Endothelial cell (in vitro differentiated cells): ENCODE measurements at places on chromosomes 5 and 9. TPM values are rescaled to one million over a fixed set of nuclear protein-coding genes. Genes with fewer than 3 reads are reported as not detected.

Gene CAMK2A
- total RNA-seq, result 1.1 TPM

Gene LOX
- 0.23 TPM for total RNA-seq

Gene COL15A1
- 24.0 TPM for total RNA-seq

Gene ZNG1C
- 15.2 TPM for total RNA-seq

Gene CDH18
- total RNA-seq, result 0.33 TPM

Gene PCDHGB5
- total RNA-seq, result 5.5 TPM

Gene OR1J2
- total RNA-seq, result not detected

Gene SPARC
- total RNA-seq, result 1,214 TPM

DNA sequence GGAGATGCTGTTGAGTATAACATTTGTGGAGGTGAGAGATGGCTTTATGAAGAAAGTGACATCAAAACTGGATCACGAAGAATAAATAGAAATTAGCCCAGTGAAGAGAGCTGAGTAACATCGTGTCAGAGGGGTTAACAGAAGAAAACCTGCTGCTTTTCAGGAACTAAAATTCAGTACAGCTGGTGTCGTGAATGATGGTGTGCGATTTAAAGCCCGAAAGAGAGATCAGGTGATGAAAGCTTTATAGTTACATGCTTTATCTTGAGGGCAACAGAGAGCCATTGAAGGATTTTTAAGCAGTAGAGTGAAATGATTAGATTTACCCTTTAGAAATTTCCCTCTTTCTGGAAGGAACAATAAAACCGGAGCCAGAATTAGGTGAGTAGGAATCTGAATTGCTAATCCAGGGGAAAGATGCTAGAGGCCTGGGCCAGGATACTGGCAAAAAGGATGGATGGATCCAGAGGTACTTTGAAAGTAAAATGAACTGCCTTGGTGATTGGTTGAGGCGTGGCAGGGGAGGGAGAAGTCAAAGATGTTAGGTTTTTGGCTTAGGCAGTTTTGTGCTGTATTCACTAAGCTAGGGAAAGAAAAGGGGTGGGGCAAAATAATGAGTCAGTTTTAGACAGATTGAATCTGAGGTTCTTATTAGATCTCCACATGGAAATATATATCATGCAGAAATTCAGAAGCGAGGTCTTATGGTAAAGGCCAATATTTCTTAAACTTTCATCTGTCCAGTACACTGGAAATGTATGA is 3.4 kb downstream of the LRRC70 start:
- no peak for DNase-seq
- H3K36me3 ChIP-seq, result peaks cover 9% of the 10 kb centered on the region
- peaks cover 57% of the 10 kb centered on the region for H3K4me1 ChIP-seq
- peaks cover 3% of the 10 kb centered on the region for H3K27me3 ChIP-seq

GRCh38 chr9:14317667-14318320 is 3.9 kb upstream of the NFIB start:
- peaks cover 23% of the 10 kb centered on the region for H3K36me3 ChIP-seq
- H3K4me1 ChIP-seq, result peaks cover 60% of the 10 kb centered on the region
- H3K27me3 ChIP-seq, result peaks cover 38% of the 10 kb centered on the region

- H3K4me3 ChIP-seq, result no peak overlapping the region
- peak overlapping the region; percentile 79 for H3K27ac ChIP-seq
- peaks cover 65% of the 10 kb centered on the region for H3K4me1 ChIP-seq
- H3K36me3 ChIP-seq, result no peaks in the 10 kb centered on the region
- H3K27me3 ChIP-seq, result peaks cover 9% of the 10 kb centered on the region
Observed at GRCh38 chr5:150593996-150594395, 46.5 kb upstream of the SYNPO start.

- no peak overlapping the region for H3K27ac ChIP-seq
- H3K4me1 ChIP-seq, result no peaks in the 10 kb centered on the region
- no peaks in the 10 kb centered on the region for H3K27me3 ChIP-seq
- peaks cover 40% of the 10 kb centered on the region for H3K36me3 ChIP-seq
- H3K4me3 ChIP-seq, result peak overlapping the region; percentile 47
Observed at GRCh38 chr5:172417983-172418630, 36.2 kb downstream of the SH3PXD2B start.

DNA sequence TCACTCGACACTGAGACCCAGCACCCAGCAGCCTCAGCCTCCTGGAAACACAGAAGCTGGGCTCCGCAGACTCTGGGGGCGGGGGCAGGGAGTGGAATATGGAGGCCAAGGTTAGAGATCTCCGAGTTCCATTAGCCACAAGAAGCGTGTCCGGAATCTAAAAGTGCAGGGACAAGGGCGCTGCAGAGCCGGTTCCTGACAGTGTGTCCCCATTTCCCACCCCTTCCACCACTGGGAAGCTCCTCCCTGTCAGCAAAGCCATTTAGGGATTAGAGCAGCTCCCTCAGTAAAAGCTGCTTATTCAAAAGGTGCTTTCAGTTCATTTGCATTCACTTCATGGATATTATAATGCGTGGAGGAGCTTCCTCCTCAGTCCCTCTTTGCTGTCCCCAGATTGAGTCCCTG is 74.1 kb upstream of the HSPA9 start:
- peaks cover 27% of the 10 kb centered on the region for H3K4me1 ChIP-seq
- no peak for DNase-seq
- peaks cover 2% of the 10 kb centered on the region for H3K27me3 ChIP-seq
- no peak overlapping the region for H3K4me3 ChIP-seq
- no peak overlapping the region for H3K27ac ChIP-seq

DNA sequence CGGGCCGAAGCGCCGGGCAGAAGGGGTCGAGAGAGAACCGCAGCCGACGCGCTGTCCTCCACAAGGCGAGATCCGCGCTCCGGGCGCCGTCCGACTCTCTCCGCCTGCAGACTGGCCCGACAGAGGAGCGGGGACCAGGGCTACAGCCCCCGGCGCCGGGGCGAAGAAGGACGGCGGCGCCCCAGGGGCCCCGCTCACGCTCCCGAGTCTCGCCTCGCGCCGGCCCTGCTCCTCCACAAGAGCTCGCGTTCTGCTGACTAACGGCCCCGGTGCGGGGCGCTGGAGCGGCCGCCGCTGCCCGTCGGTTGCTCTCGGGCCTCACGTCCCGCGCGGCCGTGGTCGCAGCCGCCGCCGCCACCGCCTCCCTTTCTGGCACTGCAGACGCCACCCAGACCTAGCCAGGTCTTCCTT is 338 bp downstream of the ABHD17B start:
- DNase-seq, result no peak
- peaks cover 11% of the 10 kb centered on the region for H3K27me3 ChIP-seq
- peak overlapping the region; percentile 97 for H3K27ac ChIP-seq
- peaks cover 44% of the 10 kb centered on the region for H3K4me1 ChIP-seq
- H3K36me3 ChIP-seq, result peaks cover 6% of the 10 kb centered on the region
- H3K4me3 ChIP-seq, result peak overlapping the region; percentile 100

DNA sequence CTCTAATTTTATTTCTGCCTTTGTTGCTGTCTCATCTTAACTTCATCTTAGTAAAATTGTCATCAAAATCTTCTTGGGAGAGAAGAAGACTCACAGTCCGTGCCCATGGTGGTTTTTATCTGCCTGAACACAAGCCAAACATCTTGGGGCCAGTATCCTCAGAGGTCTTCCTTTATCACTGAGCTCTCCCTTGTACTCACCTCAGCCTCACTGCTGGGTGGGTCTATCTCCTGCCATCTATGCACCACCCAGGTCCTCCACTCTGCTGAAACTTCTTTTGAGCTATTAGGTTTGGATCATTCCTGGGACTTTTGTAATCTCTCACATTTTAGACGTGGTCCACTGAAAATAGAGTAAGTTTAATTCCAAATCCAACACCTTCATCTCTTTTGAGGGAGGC is 116.3 kb upstream of the EPB41L4A start:
- H3K27me3 ChIP-seq, result no peaks in the 10 kb centered on the region
- no peak for DNase-seq
- no peak overlapping the region for H3K27ac ChIP-seq
- H3K36me3 ChIP-seq, result no peaks in the 10 kb centered on the region
- H3K4me1 ChIP-seq, result peaks cover 14% of the 10 kb centered on the region

- H3K27ac ChIP-seq, result no peak overlapping the region
- DNase-seq, result peak; percentile 74
- peaks cover 3% of the 10 kb centered on the region for H3K4me1 ChIP-seq
- H3K36me3 ChIP-seq, result peaks cover 29% of the 10 kb centered on the region
- H3K27me3 ChIP-seq, result peaks cover 15% of the 10 kb centered on the region
Observed at GRCh38 chr5:1468247-1468612, 23.0 kb upstream of the SLC6A3 start.

DNA sequence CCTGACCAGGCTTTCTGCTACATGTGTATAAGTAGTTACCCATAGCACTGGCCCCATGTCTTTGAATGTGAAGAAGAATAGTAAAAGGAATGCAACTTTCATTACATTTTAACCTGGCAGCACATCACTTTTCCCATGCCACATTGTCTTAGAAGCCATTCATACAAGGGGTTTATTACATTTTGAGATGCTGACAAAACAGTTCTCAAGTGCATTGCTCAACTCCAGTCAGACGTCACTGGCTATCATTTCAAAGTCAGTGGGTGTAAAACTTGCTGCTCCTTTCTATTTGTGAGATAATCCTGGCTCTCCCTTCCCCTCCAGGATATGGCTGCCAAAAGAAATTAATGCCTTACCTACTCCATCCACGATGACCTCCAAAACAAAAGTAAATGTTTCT is 97.0 kb upstream of the VCAN start:
- H3K36me3 ChIP-seq, result no peaks in the 10 kb centered on the region
- H3K4me3 ChIP-seq, result no peak overlapping the region
- DNase-seq, result no peak
- no peak overlapping the region for H3K27ac ChIP-seq
- H3K4me1 ChIP-seq, result no peaks in the 10 kb centered on the region

- DNase-seq, result no peak
- no peak overlapping the region for H3K27ac ChIP-seq
- no peaks in the 10 kb centered on the region for H3K36me3 ChIP-seq
- no peaks in the 10 kb centered on the region for H3K4me1 ChIP-seq
- no peaks in the 10 kb centered on the region for H3K27me3 ChIP-seq
Observed at GRCh38 chr5:89916131-89916530, 493.4 kb downstream of the CETN3 start.

DNA sequence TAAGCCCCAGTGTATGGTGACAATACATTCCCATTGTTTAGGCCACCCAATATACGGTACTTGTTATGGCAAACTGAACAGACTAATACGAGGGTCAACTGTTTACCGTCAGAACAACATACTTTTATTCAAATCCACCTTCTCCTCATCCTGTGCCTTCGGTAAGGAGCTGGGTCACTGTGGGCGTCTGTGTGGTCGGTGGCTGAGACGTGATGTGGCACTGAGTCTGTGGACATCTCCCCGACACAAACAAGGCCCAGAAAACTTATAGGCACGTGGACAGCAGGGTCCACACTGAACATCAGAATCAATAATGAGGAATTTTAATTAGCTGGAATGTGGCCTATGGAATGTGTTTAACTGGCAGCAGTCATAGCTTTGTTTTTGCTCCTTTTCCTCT is 154.3 kb upstream of the IRX2 start:
- H3K4me3 ChIP-seq, result no peak overlapping the region
- H3K36me3 ChIP-seq, result peaks cover 3% of the 10 kb centered on the region
- H3K4me1 ChIP-seq, result peaks cover 6% of the 10 kb centered on the region
- H3K27ac ChIP-seq, result no peak overlapping the region

DNA sequence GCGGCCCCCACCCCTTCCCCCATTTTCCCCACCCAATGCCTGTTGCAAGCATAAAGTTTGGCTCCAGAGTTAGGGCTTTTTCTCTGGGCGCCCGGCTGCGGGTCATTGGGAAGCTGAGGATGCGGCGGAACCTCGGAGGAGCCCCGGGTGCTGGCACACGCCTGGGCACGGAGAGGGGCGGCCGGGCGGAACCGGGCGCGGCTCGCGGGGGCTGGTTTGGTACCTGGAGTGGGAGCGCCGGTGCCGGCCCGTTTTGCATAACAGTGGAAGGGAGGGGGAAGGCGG is 1.2 kb downstream of the PPARGC1B start:
- no peaks in the 10 kb centered on the region for H3K36me3 ChIP-seq
- peaks cover 2% of the 10 kb centered on the region for H3K27me3 ChIP-seq
- H3K4me3 ChIP-seq, result peak overlapping the region; percentile 92
- H3K4me1 ChIP-seq, result peaks cover 18% of the 10 kb centered on the region
- DNase-seq, result no peak

DNA sequence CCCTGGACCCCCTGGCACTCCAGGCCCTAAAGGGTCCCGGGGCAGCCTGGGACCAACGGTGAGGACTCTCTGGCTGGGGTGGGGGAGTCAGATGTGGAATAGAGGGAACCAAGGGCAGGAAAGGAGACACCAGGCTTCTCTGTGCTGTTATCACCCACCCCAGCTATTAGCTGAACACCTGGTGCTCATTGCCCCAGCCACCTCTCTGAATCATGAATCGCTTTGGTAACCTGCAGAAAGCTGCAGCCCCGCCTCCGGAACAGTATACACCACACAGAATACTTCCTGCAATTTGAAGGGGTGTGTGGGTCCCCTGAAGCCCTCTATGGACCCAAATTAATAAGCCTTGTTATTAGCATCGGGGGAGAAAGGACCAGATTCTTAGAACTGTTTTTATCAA is 40.4 kb upstream of the ORM1 start:
- peaks cover 12% of the 10 kb centered on the region for H3K4me1 ChIP-seq
- no peak for DNase-seq
- no peak overlapping the region for H3K4me3 ChIP-seq
- no peak overlapping the region for H3K27ac ChIP-seq
- peaks cover 9% of the 10 kb centered on the region for H3K27me3 ChIP-seq

DNA sequence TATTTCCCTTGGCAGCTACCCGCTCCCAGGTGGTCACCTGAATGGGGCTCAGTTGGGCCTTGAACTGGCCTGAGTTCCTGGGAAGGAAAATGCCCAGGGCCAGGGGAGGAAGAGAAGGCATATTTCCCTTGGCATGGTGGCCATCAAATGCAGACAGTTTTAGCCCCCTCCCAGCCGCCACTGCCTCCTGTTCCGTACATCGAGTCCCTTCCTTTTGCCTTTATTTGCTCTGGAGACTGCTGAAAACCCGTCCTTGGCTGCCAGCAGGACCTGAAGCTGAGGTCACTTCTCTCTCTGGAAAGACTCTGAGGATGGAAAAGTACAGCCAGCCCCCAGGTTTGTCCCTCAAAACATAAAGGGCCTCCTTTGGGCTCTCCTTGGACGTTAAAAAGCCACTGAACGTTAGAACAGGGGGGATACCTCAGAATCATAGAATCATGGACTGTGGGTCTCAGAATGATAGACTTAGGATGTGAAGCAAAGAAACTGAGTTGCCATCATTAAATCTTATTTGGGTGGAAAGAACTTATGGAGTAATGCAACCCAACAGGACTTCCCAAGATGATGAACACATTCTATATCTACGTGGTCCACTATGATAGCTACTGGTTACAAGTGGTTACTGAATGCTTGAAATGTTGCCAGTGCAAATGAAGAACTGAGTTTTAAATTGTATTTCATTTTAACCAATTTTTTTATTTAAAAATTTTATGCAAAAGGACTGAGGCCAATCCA is 7.1 kb downstream of the SPARC start:
- H3K4me1 ChIP-seq, result peaks cover 75% of the 10 kb centered on the region
- H3K27me3 ChIP-seq, result peaks cover 11% of the 10 kb centered on the region
- H3K27ac ChIP-seq, result peak overlapping the region; percentile 9
- peaks cover 8% of the 10 kb centered on the region for H3K36me3 ChIP-seq

- peak overlapping the region; percentile 74 for H3K27ac ChIP-seq
- peaks cover 24% of the 10 kb centered on the region for H3K27me3 ChIP-seq
- peaks cover 71% of the 10 kb centered on the region for H3K4me1 ChIP-seq
- peak overlapping the region; percentile 100 for H3K4me3 ChIP-seq
Observed at GRCh38 chr5:141876628-141877355, 1.4 kb downstream of the PCDH1 start.

DNA sequence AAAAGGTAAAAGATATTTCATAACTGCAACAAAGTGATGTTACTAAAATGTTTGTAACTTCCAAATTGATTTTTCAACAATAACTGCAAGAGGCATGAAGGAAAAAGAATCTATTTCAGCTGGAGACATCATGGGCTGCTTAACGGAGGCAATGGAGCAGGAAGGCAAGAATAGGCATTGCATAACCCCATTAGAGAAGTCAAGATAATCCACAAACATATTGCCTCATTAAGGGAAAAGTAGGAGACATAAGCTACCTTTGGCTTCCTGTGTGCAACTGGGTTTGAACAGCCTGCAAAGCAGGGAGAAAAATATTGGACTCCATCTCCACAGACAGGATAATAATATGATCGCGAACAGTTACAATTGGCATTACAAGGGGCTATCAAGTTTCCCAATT is 46.7 kb downstream of the SLCO4C1 start:
- H3K4me1 ChIP-seq, result no peaks in the 10 kb centered on the region
- no peak overlapping the region for H3K27ac ChIP-seq
- no peak for DNase-seq
- no peaks in the 10 kb centered on the region for H3K36me3 ChIP-seq
